ENCODE measurements at places on chromosomes 16 and 17.
A peak's percentile ranks its signal among the peaks of the same experiment; 100 is the strongest.

DNA sequence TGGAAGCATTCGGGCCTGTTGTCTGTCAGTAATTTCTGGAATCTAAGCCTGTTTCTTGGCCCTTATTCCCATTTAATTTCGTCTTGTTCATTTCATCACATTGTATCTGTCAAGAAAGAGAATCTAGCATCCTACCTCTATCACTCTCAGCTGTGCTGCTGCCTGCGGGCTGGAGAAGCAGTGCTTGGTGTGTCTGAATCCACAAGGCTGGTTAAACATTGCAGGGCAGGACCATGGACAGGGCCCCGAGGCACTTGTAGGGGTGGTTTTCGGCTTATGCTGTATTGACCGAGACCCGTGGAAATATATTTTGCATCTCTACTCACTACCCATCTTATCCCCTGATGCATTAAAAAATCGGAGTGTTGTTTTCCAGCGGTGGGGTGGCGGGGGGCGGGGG is 3.1 kb downstream of the RAB11FIP4 start:
- peak; percentile 79 for DNase-seq

DNA sequence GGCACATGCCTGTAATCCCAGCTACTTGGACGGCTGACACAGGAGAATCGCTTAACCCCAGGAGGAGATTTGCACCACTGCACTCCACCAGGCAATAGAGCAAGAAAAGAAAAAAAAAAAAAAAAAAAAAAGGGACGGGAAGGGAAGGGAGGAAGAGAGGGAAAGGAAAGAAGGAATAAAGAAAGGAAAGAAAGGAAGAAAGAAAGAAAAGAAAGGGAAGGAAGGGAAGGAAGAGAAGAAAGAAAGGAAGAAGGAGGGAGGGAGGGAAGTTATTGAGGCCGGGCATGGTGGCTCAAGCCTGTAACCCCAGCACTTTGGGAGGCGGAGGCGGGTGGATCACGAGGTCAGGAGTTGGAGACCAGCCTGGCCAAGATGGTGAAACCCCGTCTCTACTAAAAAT is 50.4 kb upstream of the STAC2 start:
- no peak for DNase-seq

DNA sequence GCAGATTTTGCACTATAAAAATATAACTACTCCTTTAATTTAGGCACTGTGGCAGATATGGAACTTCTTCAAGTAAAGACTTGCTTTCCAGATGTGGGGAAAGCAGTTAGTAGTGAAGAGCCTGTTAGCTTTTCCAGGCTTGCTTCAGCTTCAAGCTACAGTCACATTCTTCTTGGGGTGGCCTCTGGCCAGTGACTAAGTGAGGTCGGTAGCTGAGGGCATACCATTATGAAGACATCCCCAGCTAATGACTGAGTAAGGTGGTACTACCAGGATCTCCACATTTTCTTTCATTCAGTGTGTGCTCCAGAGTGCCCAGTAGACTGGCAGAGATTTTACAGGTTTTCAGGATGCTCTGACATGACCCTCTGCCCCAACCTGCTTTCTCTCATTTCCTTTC is 167.1 kb upstream of the KIF2B start:
- DNase-seq: no peak

GRCh38 chr16:49415083-49415482 is 41.5 kb downstream of the C16orf78 start:
- DNase-seq: no peak

GRCh38 chr16:27232061-27232900 is 29.0 kb downstream of the KDM8 start:
- DNase-seq: peak; percentile 62

DNA sequence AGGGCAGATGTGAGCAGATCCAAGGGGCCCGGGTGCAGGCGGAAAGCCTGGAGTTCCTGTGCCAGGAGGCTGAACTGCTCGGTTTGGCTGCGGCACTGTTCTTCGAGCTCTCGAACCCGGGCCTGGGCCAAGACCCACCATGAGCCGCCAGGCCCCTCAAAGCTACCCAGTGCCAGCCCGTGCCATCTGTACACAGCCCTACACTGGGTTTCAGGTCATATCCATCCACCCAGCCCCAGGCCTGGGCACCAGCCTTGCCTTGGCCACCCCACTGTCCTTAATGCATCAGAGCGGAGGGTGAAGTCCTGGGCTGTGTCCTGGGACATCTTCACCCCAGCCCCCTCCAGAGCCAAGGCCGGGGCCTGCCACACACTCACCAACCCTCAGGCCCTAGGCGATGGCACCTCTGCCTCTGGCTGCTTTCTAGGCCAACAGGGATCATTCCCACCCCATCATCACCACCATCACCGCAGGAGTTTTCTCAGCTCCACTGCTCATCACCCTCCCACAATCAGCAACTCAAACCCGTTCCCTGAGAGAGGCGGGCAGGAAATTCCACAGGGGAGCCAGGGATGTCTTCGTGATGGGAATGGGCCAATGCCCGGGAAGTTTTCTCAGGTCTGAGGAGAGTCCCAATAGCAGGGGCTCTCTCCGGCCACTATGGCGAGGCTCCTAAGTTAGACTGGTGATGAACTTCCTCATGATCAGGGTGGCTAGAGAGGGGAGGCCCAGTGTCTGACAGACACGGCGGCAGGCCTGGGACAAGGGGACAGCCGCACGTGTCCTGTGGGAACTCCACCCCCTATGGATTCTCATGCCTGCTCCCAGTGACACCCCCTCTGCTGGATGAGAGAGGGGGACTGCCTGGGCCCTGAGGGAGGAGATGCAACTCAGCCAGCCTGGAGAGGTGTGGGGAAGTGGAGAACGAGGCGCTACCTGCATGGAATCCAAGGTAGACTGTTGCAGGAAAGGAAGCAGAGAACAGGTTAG is 9.1 kb downstream of the TSPOAP1 start:
- no peak for DNase-seq

DNA sequence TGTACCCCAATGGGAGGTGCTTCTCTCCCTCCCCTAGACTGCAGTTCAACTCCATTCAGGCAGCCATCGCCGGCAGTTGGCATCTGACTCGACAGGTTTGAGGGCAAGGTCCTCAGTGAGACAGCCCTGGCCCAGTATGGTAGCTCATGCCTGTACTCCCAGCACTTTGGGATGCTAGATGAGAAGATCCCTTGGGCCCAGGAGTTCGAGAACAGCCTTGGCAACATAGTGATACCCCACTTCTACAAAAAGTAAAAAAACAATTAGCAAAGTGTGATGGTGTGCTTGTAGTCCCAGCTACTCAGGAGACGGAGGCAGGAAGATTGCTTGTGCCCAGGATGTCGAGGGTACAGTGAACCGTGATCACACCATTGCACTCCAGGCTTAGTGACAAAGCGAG is 12.1 kb downstream of the VPS35L start:
- DNase-seq: no peak

DNA sequence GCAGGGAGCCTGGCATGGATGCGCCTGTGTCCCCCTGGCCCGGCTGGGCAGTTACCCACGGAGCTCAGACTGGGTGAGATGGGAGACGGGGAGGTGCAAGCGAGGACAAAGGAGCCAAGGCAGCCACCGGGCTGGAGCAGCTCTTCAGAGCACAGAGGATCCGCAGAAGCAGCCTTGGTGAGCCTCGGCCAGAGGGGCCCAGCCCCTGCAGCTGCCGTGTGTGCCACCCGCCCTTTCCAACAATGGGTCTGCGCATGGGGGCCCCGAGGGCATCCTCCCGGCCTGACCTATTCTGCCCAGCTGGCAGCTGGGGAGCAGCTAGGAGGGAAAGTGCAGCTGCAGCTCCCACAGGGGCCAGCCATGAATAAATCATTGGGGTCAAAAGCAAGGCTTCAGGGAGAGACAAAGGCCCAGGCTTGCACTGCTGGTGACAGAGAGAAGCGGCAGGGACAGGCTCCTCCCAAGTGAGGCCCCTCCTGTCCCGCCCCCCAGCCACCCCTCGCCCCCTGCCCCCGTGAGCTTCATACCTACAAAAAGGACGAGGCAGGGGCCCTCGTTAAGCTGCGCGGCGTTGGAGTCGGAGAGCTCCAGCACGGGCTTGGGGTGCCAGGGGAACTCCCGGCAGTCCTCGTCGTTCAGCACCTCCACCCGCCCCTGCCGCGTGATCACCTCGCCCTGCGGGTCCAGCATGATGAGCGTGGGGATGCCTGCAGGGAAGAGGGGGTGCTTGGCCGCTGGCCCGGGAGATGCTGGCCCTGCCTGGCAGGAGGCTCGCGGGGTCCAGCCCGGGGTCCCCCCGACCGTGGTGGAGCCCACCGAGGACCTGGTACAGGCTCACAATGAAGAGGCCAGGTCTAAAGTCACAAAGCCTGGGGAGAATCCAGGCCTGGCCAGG is 22.6 kb downstream of the MRM3 start:
- DNase-seq: no peak

GRCh38 chr16:84054271-84054670 is 11.7 kb upstream of the SLC38A8 start:
- DNase-seq: no peak

DNA sequence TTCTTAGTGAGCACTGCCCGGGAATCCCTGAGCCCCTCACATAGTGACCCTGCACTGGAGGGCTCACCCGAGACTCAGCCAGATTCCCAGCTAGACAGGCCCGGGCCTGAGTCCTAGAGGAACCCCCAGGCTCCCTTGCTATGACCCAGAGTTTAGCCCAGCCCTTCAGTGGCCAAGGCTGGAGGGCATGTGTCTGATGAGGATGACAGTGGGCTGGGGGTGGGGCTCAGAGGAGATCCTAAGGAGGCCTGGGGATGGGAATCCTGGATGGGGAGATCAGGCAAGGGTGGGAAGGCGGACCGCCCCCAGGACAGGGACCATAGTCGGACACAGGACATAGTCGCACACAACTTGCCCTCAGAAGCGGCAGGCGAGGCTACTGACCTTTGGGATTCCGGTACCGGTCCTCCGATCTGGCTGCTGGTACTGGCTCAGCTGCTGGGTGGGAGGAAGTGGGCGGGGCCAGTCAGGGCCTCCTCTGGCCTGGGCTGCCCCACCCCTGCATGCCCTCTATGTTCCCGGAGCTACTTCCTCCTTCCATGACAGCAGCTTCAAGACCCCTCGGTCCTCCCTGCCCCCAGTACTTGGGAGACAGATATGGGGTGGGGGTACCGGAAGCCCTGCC is 1.1 kb downstream of the CD79B start:
- peak; percentile 70 for DNase-seq

DNA sequence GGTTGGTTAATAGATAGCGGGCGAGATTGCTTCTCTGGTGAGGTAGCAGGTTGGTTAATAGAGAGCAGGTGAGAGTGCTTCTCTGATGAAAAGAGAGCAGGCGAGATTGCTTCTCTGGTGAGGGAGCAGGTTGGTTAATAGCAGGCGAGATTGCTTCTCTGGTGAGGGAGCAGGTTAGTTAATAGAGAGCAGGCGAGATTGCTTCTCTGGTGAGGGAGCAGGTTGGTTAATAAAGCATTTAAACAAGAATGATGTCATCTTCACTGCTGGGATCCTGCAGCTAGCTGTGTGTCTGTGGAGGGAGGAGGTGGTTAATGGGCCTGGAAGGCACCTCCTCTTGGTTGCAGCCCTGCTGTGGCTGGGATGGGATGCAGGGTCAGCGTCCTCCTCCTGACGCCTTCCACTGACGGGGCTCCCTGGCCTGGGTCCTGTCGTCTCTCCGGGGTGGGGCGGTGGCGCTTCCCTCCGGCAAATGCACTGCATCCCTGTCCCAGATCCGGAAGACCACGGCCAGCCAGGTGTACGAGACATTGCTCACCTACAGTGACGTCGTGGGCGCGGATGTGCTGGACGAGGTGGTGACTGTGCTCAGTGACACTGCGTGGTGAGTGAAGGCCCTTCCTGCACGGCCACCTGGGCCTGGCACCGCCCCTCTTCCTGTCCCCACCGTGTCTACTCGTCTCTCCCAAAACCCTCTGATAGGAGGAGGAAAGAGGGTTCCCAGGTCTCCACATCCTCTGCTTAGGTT is 99.2 kb upstream of the ZNF750 start:
- no peak for DNase-seq

GRCh38 chr17:278676-279059 is 73.9 kb downstream of the RPH3AL start:
- no peak for DNase-seq

DNA sequence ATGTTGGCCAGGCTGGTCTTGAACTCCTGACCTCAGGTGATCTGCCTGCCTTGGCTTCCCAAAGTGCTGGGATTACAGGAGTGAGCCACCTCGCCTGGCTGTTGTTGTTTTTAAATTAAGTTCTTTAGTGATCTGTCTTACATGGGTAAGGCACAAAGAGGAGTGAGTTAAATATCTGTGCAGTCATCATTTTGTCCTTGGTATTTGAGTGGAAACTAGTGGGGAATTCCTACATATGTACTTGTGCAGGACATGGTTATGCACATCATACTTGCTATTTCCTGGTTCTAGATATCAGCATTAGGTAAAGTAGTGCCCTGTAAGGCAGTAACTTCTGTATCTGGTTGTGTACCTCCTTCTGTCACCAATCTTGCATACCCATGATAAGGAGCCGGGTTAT is 3.7 kb downstream of the KPNB1 start:
- no peak for DNase-seq

DNA sequence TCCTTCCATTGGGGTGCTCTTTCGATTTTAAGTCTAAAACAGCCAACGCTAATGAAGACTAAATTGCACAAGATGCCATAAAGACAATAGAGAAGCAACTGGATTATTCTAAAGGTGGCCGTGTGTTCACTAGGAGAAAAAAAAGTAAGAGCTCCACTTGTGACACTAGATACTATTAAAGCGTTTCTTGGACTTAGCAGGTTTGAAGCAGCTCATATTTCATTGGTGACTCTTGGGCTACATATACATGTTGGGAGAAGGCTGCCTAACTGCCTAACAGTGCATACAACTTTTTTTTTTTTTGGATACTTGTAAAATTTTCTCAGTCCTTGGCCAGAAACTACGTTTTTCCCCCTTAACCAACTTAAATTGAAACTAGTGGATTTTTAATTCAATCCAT is 111.8 kb upstream of the NOG start:
- DNase-seq: no peak

DNA sequence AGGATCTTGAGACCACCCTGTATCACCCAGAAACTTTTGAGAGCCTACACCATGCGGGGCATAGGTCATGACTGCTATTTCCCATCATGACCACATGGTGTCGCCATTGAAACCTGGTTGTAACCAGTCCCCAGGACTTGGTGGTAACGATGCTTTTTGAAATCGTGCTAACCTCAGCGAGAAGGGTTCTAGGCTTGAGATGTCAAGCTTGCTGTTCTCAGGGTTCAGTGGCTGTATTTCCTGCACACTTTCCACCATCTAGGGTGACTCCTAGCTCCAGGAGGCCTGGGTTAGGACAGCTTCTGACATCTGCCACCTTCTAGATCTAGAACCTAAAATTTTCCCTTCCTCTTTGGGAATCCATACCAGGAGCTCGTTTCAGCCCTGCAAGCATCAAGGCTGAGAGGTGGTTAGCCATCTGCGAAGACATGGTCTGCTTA is 13.0 kb upstream of the SPNS3 start:
- peak; percentile 84 for DNase-seq

DNA sequence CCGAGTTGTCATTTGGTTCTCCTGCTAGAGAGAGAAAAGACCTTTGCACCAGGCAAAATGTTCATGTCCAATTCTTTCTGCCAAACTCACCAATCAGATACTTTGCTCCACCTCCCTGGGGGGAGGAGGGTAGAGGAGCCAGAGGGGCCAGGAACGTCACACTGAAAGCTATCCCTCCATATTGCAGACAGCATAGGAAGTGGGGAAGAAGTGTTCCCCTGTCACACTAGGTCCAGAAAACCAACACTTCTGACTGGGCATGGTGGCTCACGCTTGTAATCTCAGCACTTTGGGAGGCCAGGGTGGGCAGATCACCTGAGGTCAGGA is 9.5 kb downstream of the HSD17B2 start:
- DNase-seq: no peak
